ENCODE measurements at places on chromosomes 1 and 21. TPM values are rescaled to one million over a fixed set of nuclear protein-coding genes. Genes with fewer than 3 reads are reported as not detected.

GRCh38 chr21:43809853-43810504, 20.6 kb downstream of the RRP1 start:
- DNase-seq: no peak

DNA sequence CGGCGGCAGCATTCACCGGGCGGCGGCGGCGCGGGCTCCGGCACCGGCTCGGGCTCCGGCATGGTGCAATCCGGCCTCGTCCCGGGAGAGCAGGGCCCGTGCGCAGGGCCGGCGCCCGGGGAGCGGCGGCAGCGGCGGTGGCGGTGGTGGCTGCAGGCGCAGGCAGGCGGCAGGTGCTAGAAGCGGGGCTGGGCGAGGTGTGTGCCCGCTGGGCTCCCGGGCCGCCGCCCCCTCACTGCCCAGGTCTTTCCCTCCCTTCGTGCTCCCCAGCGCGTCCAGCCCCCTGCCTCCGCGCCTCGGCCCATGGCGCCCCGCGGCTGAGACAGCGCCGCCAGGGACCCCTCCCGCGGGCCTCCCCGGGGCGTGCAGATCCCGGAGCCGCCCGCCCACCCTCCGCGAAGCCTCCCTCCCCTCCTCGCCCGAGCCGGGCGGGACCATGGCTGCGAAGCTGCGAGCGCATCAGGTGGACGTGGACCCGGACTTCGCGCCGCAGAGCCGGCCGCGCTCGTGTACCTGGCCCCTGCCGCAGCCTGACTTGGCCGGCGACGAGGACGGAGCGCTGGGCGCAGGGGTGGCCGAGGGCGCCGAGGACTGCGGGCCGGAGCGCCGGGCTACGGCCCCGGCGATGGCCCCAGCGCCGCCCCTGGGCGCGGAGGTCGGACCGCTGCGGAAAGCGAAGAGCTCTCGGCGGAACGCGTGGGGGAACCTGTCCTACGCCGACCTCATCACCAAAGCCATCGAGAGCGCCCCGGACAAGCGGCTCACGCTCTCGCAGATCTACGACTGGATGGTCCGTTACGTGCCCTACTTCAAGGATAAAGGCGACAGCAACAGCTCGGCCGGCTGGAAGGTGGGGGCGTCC, 492 bp downstream of the FOXO6 start:
- no peak for DNase-seq

- DNase-seq: no peak
Measured at GRCh38 chr1:201876148-201876818, 12.4 kb upstream of the SHISA4 start.

GRCh38 chr1:27142464-27142863, 12.5 kb downstream of the SLC9A1 start:
- DNase-seq: peak; percentile 34

GRCh38 chr1:94544706-94545490, 3.3 kb upstream of the F3 start:
- no peak for DNase-seq

The PEX10 gene
- 4.7 TPM for total RNA-seq

The CD1C gene
- 0.46 TPM for total RNA-seq
